ENCODE measurements at places on chromosomes 7 and 10.

- no peak for DNase-seq
Observed at GRCh38 chr7:14303536-14303935, 314.1 kb upstream of the ETV1 start.

- peak; percentile 30 for DNase-seq
Observed at GRCh38 chr7:30062587-30062986, 34.4 kb downstream of the PLEKHA8 start.

DNA sequence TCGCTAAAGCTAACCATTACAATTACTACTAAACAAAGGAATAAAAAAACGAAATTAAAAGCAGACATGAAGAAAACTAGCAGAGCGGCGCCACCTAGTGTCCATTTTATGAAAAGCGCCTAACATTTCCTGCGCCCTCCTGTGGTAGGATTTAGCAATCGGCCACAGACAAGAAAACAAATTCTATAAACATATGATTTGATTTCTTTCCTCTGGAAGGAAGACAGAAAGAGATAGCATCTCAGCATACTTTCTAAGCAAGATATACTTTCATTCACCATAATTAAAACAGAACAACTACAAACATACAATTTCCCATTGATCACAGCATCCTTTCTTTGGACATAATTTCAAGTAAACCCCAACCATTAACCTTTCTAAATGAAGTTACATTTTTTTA lies 337.7 kb upstream of the NPVF start:
- peak; percentile 72 for DNase-seq

- peak; percentile 81 for DNase-seq
Observed at GRCh38 chr10:101214446-101215396, 14.5 kb downstream of the LBX1 start.

GRCh38 chr10:69991151-69991550 lies 61.5 kb upstream of the MACROH2A2 start:
- no peak for DNase-seq

GRCh38 chr7:71221049-71221448 lies 89.1 kb downstream of the GALNT17 start:
- DNase-seq, result no peak

DNA sequence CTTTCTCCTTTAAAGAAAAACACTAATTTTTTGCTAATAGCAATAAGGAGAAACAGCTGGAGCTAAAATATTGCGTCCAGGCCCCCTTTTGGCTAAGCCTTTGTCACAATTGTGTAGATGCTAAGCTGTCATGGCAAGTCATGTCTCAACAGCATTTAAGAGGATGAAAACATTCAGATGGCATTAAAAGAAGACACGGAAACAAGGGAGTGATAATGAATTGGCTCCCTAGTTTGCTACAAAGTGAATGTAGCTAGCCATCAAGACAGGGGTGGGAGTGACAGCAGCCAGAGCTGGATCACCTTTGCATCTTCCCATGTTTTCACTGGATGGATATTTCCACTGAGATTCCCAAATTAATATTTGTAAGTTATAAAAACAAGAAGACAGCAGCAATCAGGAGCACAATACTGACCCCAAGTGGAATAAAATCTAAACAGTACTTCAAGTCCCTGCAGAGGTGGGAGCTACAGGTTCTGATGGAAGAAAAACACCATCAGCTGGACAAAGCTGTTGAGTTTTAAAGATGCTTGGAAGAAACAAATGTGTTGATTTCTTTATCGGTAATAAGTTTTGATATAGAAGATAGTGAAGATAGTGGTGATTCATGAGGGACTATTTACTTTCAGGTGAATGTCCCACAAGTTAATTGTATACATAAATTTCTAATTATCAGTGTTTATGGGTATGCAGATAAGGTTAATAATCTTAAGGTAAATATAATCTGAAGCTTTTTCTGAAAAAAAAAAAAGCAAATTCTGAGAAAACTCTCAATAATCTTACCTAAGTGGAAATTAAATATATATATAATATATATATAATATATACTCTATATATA lies 129.4 kb downstream of the SLC16A9 start:
- DNase-seq, result no peak

GRCh38 chr7:30263090-30263710 lies 21.2 kb upstream of the ZNRF2 start:
- no peak for DNase-seq

DNA sequence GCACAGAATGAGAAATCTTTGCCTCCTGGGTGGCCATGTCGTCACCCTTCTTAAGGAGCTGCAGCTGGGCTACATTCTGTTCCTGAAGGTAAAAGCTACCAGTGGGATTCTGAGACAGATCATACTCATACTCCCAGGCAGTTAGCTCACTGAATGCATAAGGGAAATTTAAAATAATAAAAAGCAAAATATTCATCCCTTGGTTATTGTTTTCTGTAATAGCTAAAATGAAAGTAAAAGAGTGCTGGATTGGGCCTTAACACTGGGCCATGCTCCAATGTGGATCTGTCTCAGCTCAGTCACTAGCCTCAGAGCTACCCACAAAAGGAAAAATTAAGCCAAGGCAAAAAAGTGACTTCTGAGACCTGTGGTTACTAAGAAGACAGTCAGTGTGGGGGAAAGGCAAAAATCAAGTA lies 8.9 kb upstream of the DYNC2I1 start:
- DNase-seq, result no peak

DNA sequence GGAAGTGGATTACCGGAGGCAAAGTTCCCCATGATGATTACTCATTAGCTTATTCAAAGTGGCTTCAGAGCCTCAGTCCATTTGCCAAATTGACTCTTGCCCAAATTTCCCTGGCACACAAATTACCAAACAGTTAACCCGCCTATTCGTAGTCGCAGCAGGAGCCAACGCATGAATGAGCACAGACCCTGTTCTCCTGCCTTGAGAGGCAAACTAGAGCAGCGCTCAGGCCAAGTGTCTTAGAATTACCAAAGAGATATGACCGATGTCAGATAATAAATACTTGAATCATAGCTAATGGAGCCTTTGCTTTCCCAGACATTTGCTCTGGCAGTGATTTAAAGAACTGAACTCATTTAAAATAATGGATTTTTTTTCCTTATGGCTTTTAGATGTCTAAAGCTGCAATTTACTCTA lies 64.9 kb downstream of the CTTNBP2 start:
- peak; percentile 77 for DNase-seq

DNA sequence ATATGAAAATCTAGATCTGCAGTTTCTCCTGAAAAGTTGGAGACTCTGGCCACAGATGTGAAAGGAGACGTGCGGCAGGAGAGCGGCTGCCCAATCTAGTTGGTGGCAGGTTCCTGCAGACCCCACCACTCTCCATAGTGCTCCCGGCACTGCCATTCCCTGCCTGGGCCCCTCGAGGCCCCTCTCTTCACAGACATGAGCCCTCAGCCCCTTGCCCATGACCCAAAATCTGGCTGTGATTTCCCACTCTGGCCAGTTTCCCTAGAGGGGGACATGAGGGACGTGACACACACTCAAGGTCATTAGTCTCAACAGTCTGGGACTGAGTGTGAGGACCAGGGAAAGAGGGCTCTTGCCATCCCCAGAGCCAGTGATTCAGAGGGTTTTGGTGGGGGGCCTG lies 138.7 kb downstream of the PTPN20 start:
- DNase-seq, result no peak

GRCh38 chr10:95517536-95518454 lies 43.4 kb downstream of the SORBS1 start:
- DNase-seq, result no peak

GRCh38 chr10:103546401-103546800 lies 52.9 kb downstream of the NEURL1 start:
- no peak for DNase-seq

- no peak for DNase-seq
Observed at GRCh38 chr7:112407261-112407660, 43.0 kb upstream of the IFRD1 start.

GRCh38 chr10:3723766-3724165 lies 61.2 kb downstream of the KLF6 start:
- DNase-seq, result no peak

- DNase-seq, result no peak
Observed at GRCh38 chr10:118953598-118954393, 75.7 kb upstream of the NANOS1 start.

DNA sequence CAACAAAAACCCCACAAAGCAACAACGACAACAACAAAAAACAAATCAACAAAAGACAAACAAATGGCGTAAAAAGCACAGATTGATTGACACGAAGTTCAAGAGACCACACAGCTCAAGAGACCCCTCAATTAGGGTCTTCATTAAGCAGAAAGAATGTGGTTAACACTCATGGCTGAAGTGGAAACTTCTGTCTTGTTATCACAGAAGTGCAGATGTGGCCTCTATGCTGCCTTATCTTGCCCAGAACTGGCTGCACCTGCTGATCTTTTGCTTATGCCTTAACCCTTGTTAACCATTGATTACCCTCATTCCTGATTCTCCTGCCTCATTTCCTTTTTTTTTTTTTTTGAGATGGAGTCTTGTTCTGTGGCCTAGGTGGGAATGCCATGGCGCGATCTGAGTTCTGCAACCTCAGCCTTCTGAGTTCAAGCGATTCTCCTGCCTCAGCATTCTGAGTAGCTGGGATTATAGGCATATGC lies 3.5 kb upstream of the DAGLB start:
- no peak for DNase-seq

DNA sequence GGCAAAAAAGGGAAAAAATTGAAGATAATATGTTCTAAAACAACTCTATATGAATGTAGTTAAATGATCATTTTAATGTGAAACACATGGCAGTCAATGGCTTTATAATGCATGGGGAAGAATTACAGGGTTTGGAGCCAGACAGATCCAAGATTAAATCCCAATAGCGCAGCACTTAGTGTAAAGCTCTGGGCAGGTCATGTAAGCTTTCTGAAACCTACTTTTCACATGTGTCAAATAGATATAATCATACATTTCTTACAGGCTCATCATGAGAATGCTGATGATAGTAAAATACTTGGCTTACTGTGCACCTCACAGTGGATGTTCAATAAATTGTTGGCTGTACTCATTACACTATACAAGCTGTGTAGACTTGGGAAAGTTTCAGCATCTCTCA lies 48.0 kb upstream of the ZNF365 start:
- no peak for DNase-seq
